ENCODE measurements at places on chromosomes 12 and 14.

- no peak for DNase-seq
These were observed 64.8 kb upstream of the HIF1A start for GRCh38 chr14:61630399-61631044.

- DNase-seq: no peak
These were observed 271.6 kb upstream of the CRY1 start for GRCh38 chr12:107364875-107365518.

DNA sequence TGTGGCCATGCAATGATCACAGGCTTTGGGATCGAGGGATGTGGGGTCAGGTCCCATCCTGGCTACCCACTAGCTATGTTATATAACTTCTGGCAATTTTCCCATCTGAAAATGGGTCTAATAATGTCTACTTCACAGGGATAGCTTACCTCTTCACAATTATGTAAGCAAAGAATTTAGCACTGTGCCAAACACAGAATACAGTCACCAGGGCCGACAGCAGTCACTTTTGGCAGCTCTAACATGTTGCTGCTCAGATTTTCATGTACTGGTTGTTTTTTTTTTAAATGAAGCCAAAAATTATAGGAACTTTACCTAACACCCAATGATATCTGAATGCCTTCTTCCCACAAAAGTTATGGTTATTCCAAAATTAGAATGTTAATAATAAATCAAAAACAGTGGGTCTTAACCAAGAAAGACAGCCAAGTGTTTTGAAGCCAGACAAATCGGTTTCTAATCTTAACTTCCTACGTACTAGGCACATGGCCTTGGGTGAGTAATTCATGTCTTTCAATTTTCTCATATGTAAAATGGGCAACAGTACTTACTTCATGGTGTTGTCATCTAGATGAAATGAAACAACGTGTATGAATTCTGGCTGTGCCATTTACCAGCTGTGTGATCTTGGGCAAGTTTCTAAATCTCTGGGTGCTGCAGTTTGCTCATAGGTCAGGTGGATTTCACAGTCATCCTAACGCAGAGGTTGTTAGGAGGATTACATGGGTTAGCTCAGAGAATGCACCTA lies 13.0 kb upstream of the PCED1B start:
- no peak for DNase-seq

DNA sequence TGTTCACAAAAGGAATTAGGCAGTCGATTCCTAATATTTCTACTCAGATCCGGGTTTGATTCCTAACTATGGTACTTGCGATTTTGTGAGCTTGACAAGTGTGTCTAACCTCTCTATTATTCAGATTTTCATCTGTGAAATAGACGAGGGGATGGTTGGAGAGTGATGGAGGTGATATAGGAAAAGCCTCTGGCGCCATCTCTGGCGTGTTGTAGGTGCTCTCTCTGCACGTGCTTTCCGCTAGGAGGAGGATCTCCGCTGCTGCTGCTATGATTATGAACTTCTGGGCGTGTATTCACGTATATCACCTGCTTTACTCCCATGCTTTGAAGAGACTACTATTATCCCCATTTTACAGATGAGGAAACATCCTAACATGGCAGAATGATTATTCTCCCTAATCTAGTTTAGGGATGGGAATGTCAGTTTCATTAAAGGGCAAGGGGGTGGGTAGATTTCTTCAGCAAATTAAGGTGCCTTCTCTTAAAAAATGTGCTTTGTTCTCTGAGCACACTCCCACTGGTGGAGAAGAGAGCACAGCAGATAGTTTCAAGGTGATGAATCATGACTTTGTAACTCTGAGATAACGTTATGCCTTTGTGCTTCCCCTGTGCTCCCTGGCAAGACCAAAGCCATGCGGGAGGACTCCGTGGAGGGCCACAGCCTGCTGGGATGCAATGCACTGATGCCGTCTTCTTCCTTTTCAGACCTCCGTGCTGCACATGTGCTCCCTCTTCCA lies 97.1 kb downstream of the PRIMA1 start:
- no peak for DNase-seq

- no peak for DNase-seq
These were observed 17.0 kb downstream of the NCOR2 start for GRCh38 chr12:124550123-124551089.

DNA sequence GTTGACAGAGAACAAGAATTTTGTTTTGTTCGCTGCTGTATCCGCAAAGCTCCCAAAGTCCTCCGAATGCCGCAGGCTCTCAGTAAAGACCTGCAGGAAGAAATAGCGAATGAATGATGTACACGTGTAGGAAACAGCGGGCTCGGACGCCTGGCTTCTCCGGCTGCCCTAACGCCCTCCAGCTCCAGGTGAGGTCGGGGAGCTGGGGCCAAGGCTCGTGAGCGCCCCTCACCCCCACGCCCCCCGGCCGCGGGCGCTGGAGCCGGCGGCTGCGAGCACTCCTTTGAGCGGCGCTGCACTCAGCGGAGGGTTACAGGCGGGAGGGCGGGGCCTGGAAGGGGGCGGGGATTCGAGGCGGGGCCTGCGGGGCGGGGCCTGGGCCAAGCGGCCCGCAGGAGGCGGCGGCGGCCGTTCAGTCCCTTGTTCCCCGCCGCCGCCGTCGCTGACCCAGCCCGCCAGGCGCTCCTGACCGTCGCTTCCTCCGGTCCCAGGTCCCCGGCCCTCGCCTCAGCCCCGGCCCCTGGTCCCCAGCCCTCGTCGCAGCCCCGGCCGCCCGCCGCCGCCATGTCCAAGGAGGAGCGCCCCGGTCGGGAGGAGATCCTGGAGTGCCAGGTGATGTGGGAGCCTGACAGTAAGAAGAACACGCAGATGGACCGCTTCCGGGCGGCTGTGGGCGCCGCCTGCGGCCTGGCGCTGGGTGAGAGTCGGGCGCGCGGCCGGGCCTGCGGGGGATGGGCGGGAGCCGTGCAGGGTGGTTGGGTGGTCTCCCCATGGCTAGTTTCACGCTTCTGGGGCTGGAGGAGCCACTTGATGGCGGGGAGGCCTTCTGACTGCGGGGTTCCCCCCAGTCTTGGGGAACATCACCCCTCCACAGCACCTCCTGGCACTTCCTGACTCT lies at the start of gene AACS:
AACS (plus strand) TSS at position 415 of the 898 bp plus-strand sequence; CDS start at position 565, 150 bp downstream.
- DNase-seq: peak; percentile 54

DNA sequence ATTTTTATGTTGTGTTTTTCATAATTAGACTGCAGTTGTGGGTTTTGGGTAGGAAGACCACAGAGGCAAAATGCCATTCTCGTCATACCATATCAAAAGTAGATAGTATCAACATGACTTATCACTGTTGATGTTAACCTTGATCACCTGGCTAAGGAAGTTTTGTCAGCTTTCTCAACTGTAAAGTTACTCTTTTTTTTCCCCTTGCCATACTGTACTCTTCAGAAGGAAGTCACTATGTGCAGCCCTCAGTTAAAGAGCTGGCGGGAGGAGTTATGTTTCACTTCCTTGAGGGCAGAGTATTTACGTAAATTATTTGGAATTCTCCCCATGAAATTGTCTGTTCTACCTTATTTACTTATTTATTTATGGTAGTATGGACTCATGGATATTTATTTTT lies 78.7 kb downstream of the PRORP start:
- DNase-seq: no peak

DNA sequence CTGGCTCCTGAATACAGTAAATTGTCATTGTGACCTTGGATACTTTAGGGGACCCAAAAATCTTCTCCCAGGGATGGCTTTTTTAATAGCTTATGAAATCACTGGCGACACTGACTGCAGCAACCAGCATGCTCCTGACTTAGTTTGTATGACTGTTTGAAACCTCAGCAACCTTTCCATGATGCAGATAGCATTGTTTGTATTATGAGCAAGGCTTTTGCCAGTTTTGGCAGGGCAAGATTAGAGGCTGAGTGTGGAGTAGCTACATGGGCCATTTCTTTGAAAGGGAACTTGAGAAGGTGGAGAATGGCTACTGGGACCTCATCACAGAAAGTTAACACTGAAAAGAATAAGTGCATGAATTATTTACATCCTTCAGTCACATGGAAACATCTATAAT lies 50.9 kb downstream of the SLC4A8 start:
- DNase-seq: no peak

DNA sequence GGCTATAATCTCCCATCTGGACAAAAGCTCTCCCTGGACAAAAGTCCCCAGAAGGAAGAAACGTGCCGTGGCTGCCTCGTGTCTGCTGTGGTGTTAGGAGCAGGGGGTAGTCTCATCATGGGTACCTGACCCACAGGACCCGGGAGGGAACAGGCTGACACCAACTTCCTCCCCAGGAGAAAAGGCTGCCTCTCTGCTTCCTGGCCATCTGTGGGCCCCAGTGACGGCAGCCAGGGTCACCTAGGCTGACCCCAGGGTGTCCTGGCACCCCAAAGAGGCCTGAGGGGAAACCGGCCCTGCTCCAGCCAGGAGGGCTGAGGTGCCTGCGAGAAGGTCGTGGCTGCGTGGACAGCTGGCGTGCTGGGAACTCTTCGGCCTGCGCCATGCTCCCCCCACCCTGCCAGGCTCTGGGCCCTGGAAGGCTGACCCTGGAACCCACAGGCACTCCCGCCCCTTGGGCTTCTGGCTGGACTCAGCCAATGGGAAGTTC lies 133.9 kb downstream of the RFLNA start:
- no peak for DNase-seq

- DNase-seq: no peak
These were observed 12.2 kb upstream of the C14orf180 start for GRCh38 chr14:104567141-104567956.

DNA sequence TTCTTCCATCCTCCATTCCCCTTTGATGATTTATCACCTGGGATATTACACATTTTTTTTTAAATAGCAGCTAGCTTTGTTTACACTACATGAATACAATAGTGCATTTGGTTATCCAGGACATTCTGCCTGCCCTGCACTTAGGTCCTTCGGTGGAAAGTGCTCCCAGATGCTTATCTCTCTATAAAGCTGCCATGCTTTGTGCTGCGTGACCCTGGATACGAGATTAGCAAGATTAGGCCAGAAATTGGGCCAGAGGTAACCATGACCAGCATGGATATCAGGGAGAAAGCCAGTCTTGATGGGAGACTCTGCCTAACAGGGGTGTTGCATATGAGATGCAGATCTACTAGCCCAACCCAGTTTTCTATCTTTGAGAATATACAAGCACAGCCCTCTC lies 12.1 kb upstream of the KRT83 start:
- no peak for DNase-seq

DNA sequence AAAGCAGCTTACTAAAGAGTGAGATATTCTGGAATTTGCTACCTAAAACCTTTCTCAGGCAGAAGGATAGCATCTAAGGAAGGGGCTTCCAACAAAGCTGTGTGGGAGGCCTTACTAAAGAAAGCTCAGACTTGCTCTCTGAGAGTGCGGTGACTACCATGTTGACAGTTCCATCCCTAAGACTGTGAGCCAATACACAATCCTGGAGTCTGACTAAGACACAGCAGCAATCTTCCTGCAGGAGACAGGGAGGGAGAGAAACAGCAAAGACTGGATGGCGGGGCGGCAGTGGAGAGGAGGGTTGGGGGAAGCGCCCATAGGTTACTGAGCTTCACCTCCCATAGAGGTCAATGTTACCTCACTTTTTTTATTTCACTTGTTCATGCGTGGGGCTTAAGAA lies 70.9 kb downstream of the KITLG start:
- no peak for DNase-seq

GRCh38 chr14:38078393-38078792 lies 129.3 kb upstream of the SSTR1 start:
- no peak for DNase-seq
